ENCODE measurements at places on chromosomes 2 and 18. TPM values are rescaled to one million over a fixed set of nuclear protein-coding genes. Genes with fewer than 3 reads are reported as not detected.
A peak's percentile ranks its signal among the peaks of the same experiment; 100 is the strongest.

DNA sequence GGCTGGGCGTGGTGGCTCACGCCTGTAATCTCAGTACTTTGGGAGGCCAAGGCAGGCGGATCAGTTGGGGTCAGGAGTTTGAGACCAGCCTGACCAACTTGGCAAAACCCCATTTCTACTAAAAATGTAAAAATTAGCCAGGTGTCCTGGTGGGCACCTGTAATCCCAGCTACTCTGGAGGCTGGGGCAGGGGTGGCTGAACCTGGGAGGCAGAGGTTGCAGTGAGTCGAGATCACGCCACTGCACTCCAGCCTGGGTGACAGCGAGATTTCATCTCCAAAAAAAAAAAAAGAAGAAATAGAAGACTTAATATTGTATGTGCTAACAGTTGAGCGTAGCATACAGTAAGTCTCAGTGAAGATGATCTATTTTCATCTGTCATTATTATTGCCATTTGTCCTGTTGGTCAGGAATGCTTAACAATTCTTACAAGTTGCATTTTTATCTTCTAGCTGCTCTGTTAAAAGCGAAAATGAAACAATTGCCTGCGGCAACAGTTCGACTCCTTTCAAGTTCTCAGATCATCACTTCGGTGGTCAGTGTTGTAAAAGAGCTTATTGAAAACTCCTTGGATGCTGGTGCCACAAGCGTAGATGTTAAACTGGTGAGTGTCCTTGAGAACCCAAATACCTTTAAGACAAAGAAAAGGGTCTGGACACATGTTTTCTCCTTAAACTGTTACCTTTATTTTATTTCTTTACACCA lies 7.2 kb downstream of the PMS1 start:
- H3K4me1 ChIP-seq, result peaks cover 12% of the 10 kb centered on the region
- no peak for DNase-seq
- H3K27me3 ChIP-seq, result no peaks in the 10 kb centered on the region

The TDRD15 gene
- not detected for total RNA-seq

The TMEM17 gene
- total RNA-seq, result not detected

GRCh38 chr18:22694954-22695353 lies 238.2 kb upstream of the RBBP8 start:
- H3K4me1 ChIP-seq, result no peaks in the 10 kb centered on the region
- H3K36me3 ChIP-seq, result no peaks in the 10 kb centered on the region
- H3K27me3 ChIP-seq, result peaks cover 5% of the 10 kb centered on the region
- no peak for DNase-seq

GRCh38 chr2:228628682-228629081 lies 447.2 kb upstream of the SPHKAP start:
- no peak for DNase-seq
- no peak overlapping the region for H3K4me3 ChIP-seq
- no peaks in the 10 kb centered on the region for H3K27me3 ChIP-seq
- no peaks in the 10 kb centered on the region for H3K36me3 ChIP-seq

GRCh38 chr2:168210216-168210894 lies 37.0 kb downstream of the STK39 start:
- H3K27me3 ChIP-seq, result no peaks in the 10 kb centered on the region
- peak overlapping the region; percentile 82 for H3K27ac ChIP-seq
- H3K36me3 ChIP-seq, result peaks cover 13% of the 10 kb centered on the region
- no peak for DNase-seq
- H3K4me3 ChIP-seq, result no peak overlapping the region

The GAD1 gene
- total RNA-seq, result 0.86 TPM

- no peak overlapping the region for H3K27ac ChIP-seq
- peak; percentile 1 for DNase-seq
- no peaks in the 10 kb centered on the region for H3K27me3 ChIP-seq
- H3K4me1 ChIP-seq, result no peaks in the 10 kb centered on the region
Measured at GRCh38 chr2:109382951-109383350, 230.8 kb downstream of the SEPTIN10 start.

DNA sequence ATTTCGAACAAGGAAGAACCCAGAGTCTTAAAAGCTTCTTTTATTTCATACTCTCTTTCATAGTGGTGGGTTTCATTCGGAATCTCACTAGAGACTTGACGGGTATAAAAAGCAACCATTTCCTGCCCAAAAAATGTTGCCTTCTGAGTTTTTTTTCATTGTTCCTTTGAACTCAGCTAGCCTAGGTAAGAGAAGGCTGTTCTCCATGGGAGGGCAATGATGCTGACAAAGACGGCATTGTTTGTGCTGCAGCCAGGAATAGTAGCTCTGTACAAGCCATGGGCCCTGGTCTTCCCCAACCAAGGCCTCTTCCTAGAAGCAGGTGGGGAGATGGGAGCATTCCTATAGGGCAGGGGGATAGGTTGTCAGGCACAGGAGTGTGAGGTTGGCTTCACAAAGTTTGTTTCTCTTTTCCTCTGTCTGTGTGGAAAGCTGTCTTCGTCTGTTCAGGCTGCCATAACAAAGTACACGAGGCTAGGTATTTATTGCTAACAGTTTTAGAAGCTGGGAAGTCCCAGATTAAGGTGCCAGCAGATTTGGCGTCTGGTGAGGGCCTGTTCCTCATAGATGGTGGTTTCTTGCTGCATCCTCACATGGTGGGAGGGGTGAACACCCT lies 405.1 kb downstream of the NBAS start:
- no peak overlapping the region for H3K27ac ChIP-seq
- no peaks in the 10 kb centered on the region for H3K36me3 ChIP-seq
- H3K4me1 ChIP-seq, result peaks cover 9% of the 10 kb centered on the region
- H3K27me3 ChIP-seq, result peaks cover 12% of the 10 kb centered on the region
- DNase-seq, result no peak

The SDC1 gene
- 0.67 TPM for total RNA-seq

GRCh38 chr2:20990442-20991430 lies 53.1 kb downstream of the APOB start:
- no peaks in the 10 kb centered on the region for H3K36me3 ChIP-seq
- no peak overlapping the region for H3K27ac ChIP-seq
- DNase-seq, result no peak
- H3K4me1 ChIP-seq, result no peaks in the 10 kb centered on the region
- no peaks in the 10 kb centered on the region for H3K27me3 ChIP-seq
- no peak overlapping the region for H3K4me3 ChIP-seq

GRCh38 chr2:55338268-55338667 lies 69.2 kb upstream of the MTIF2 start:
- H3K27me3 ChIP-seq, result no peaks in the 10 kb centered on the region
- no peak overlapping the region for H3K27ac ChIP-seq
- H3K4me1 ChIP-seq, result no peaks in the 10 kb centered on the region
- no peak overlapping the region for H3K4me3 ChIP-seq
- H3K36me3 ChIP-seq, result peaks cover 2% of the 10 kb centered on the region

DNA sequence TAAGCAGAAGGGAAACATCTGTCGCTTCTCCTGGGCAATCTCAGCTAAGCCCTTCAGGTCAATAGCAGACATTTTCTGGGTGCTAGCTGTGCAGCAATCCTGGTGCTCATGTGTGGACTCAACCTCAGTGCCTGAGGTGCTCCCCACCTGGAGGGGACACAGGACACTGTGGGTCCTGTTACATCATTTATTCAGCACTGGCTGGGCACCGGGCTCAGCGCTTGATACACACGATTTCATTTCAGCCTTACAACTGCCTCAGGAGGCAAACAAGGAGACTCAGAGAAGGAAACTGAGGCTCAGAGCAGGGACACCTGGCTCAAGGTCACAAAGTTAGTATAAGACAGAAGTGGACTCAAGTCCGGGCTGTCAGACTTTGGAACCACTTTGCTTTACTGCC lies 46.7 kb downstream of the MARCO start:
- H3K4me1 ChIP-seq, result no peaks in the 10 kb centered on the region
- no peak for DNase-seq
- H3K27me3 ChIP-seq, result peaks cover 8% of the 10 kb centered on the region
- no peak overlapping the region for H3K4me3 ChIP-seq
- H3K27ac ChIP-seq, result no peak overlapping the region
- H3K36me3 ChIP-seq, result no peaks in the 10 kb centered on the region

GRCh38 chr2:95282458-95282857 lies 8.2 kb downstream of the PROM2 start:
- no peak for DNase-seq
- no peaks in the 10 kb centered on the region for H3K36me3 ChIP-seq
- no peaks in the 10 kb centered on the region for H3K4me1 ChIP-seq
- no peaks in the 10 kb centered on the region for H3K27me3 ChIP-seq
- H3K27ac ChIP-seq, result no peak overlapping the region
- H3K4me3 ChIP-seq, result no peak overlapping the region

DNA sequence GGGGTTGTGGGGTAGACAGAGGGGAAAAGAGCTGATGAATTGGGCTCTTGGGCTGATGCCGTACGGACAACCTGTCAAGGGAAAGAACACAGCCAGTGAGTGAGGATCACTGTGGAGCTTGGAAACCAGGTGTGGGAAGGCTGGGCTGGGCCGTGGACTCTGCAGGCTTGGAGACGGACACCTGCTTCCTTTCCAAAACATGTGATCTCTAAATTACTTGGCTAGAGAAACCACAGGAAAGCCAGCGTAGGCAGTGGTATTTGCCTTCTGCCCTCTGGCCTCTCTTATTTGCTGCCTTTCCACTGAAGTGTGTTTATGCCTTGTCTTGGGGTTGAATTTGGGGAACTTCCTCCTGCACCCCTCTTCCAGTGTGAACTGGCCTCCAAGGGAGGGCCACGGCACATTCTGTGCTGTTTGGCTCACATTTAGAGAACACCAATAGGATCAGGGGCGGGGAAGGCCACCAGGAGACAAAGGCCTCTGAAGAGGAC lies 267.7 kb downstream of the PRKCE start:
- H3K27me3 ChIP-seq, result no peaks in the 10 kb centered on the region
- no peak overlapping the region for H3K27ac ChIP-seq
- DNase-seq, result no peak
- H3K36me3 ChIP-seq, result no peaks in the 10 kb centered on the region

The CD226 gene
- total RNA-seq, result 19.4 TPM

DNA sequence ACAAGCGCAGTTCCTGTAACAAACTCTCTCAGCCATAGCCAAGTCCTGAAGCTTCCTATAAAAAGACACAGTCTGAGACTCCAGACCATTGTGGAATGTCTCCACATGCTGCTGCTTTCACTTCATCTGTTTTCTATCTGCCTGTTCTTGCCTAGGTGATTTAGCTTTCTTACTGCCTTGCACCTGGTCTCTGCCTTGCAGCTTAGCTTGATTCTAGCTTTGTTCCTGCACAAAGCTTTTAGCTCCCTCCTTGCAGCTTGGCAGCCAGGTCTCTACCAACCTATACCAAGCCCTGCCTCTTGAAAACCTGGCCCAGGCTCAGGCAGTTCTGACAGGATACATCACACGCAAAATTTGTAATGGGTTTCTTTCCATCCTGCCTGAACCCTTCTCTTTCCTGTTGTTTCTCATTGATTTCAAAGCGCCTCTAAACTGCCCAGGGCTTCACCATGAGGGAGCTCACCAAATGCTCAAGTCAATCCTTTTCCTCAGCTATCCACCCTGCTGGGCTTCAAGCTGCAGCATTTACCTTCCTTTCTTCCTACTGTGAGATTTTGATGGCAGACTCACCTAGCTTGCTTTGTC lies 941.3 kb upstream of the NXPH2 start:
- no peaks in the 10 kb centered on the region for H3K36me3 ChIP-seq
- no peaks in the 10 kb centered on the region for H3K27me3 ChIP-seq
- H3K27ac ChIP-seq, result no peak overlapping the region
- H3K4me1 ChIP-seq, result no peaks in the 10 kb centered on the region
- no peak for DNase-seq

DNA sequence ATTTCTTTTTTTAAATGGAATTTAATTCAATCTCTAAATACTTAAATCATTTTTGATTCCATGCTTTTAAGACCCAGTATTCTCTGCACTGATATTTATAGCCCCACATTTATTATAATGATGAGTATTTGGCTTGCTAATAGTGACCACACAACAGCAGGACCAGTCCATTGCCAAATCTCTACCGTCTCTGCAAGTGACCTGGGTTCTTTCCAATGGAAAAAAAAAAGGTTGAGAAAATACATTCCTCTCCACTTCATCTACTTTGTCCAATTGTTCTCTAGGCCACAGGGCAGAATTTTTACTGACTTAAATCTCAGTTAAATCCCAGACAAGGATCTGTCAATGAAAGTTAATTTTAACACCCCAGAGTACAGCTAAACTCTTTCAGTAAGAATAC lies 20.5 kb downstream of the GRB14 start:
- H3K4me1 ChIP-seq, result no peaks in the 10 kb centered on the region
- H3K36me3 ChIP-seq, result no peaks in the 10 kb centered on the region
- H3K4me3 ChIP-seq, result no peak overlapping the region
- no peaks in the 10 kb centered on the region for H3K27me3 ChIP-seq
- no peak overlapping the region for H3K27ac ChIP-seq
- no peak for DNase-seq

DNA sequence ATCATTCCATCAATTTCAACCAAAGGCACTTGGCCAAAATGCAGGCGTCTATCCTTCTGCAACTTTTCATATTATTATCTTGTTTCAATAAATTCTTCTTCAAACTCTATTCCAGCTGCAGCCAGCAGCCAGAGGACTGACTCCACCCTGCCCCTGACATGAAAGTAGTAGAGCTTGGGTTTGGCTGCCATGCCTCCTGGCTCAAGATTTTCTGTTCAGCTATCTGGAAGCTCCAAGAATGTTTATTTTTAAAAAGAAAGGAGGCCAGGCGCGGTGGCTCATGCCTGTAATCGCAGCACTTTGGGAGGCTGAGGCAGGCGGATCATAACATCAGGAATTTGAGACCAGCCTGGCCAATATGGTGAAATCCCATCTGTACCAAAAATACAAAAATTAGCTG lies 4.9 kb downstream of the DNAH7 start:
- H3K4me3 ChIP-seq, result no peak overlapping the region
- DNase-seq, result no peak
- peaks cover 2% of the 10 kb centered on the region for H3K27me3 ChIP-seq
- H3K27ac ChIP-seq, result no peak overlapping the region
- H3K4me1 ChIP-seq, result peaks cover 9% of the 10 kb centered on the region
- no peaks in the 10 kb centered on the region for H3K36me3 ChIP-seq

The GKN1 gene
- total RNA-seq, result not detected
